ENCODE measurements at places on chromosomes 2 and 18. TPM values are rescaled to one million over a fixed set of nuclear protein-coding genes. Genes with fewer than 3 reads are reported as not detected.

The ERMN gene
- 0.49 TPM for total RNA-seq

The PID1 gene
- total RNA-seq: 17.4 TPM

GRCh38 chr2:149658553-149658952, 71.0 kb upstream of the MMADHC start:
- no peak overlapping the region for H3K27ac ChIP-seq
- H3K4me1 ChIP-seq: no peaks in the 10 kb centered on the region
- no peak overlapping the region for H3K4me3 ChIP-seq
- H3K36me3 ChIP-seq: no peaks in the 10 kb centered on the region
- no peak for DNase-seq
- no peaks in the 10 kb centered on the region for H3K27me3 ChIP-seq

The GALNT5 gene
- not detected for total RNA-seq

GRCh38 chr2:206389164-206389563, 54.2 kb upstream of the ADAM23 start:
- no peaks in the 10 kb centered on the region for H3K36me3 ChIP-seq
- H3K4me1 ChIP-seq: no peaks in the 10 kb centered on the region
- no peak overlapping the region for H3K4me3 ChIP-seq
- no peak overlapping the region for H3K27ac ChIP-seq

GRCh38 chr2:26957534-26957933, 12.9 kb upstream of the MAPRE3 start:
- H3K4me3 ChIP-seq: no peak overlapping the region
- no peaks in the 10 kb centered on the region for H3K36me3 ChIP-seq
- H3K27ac ChIP-seq: no peak overlapping the region
- no peaks in the 10 kb centered on the region for H3K27me3 ChIP-seq
- H3K4me1 ChIP-seq: no peaks in the 10 kb centered on the region

The DHRS9 gene
- not detected for total RNA-seq
